Cerebellar cortex (tissue), 1 donor: ENCODE measurements at places on chromosomes 13 and 19.

DNA sequence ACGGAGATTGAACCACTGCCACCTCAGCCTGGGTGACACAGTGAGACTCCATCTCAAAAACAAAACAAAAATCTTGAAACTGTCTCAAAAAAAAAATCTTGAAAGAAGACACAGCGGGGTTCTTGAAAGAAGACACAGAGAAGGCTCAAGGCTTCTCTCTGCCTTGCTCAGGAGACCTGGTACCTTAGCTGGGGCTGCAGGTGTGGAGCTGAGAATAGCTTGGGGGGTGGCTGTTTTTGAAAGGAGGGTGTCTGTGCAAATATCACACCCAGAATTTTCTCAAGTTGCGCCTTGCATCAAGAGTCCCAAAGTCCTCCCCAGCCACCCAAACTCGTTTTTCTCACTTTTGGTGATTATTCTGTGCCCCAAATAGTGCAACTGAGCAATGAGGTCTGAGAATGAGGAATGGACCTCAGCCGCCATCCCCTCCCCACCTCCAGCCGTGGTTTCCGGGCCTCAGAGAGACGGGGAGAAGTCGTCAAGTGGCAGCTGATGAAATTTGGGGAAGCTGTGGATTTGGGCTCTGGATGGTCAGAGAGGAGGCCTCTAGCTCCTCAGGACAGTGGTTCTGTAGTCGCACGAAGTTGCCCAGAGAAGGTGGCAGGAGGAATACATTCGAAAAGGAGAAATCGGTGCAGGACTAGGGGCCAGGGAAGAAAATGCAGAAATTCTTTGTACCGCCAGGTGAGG is 8.8 kb downstream of the S1PR2 start:
- DNase-seq, result no peak

DNA sequence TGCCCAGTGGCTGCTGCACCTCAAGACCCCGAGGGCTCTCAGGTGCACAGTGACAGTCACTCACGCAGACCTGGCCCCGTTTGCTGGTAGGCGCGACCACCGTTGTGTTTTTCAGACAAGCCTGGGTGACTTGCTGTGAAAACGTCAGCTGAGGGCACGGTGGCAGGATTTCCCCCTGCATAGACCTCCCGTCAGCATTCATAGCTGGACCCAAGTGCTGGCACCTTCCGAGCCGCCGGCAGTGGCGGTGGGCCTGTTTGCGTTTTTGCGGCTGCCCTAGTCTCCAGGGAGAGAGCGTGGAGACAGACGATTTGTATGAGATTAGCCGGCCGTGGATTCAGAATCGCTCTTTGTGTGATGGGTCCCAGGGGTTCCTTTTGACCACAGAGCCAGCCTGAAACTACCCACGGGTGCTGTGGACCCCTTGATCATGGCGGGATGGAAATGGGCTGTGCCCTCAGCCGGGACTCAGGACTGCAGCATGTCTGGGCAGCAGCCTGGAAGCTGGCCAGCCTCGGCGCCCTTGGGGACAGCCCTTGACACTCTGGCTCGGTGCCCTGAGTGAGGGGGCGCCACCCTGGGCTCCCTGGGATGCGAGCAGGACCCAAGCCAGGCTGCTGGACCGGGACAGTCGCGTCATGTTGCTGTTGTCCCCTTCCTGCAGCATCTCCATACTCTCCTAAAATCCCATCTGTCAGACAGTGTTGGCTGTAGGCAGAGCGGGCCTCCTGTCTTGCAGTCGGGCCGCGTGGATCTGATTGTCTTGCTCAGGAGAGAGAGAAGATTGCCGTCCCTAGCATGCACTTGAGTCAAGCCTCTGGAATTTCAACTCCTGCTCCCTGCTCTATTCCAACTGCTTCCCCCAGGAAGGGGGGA is 8.6 kb downstream of the KDM4B start:
- DNase-seq, result peak; percentile 71

DNA sequence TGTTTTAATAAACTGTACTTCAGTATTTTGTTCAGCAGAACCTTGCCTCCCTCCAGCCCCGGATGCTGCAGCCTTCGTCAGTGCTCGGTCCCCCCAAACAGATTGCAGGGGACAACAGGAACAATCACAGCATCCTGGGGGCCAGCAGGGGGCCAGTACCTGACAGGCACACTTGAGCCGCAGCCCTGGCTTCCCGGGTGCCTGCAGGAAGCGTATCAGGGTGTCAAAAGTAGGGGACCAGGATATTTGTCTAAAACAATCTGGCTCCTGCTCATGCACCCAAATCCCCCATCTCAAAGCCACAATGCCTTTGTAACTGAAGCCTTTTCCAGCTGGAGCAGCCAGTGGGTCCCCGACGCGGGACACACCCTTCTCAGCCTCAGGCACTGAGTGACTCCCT is 167.5 kb upstream of the TSHZ3 start:
- DNase-seq, result no peak

GRCh38 chr19:5308451-5309437 is 31.9 kb downstream of the PTPRS start:
- peak; percentile 86 for DNase-seq

DNA sequence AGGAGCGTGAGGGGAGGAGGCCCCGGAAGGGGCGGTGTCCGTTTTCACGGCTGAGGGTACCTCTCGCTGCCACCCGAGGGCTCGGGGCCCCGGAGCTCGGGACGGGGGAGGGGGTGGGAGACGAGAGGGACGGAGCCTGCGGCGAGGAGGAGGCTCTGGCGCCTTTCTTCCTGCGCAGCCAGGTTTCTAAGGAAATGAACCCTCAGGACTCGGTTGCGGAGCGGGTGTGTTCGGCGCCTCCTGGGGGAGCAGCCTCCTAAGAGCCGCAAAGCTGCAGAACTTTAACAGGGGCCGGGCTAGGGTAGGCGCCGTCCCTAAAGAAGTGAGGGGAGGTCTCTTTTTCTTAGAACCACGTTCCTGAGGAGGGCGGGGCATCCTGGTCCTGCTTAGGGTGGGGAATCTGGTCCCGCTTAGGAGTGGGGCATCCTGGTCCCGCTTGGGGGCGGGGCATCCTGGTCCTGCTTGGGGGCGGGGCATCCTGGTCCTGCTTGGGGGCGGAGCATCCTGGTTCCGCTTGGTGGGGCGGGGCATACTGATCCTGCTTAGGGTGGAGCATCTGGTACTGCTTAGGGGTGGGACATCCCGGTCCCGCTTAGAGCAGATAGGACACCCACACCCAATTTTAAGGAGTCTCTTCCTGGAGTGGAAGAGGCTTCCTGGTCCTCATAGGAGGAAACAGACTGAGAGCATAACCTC is 6.2 kb downstream of the SYT5 start:
- DNase-seq, result peak; percentile 71

DNA sequence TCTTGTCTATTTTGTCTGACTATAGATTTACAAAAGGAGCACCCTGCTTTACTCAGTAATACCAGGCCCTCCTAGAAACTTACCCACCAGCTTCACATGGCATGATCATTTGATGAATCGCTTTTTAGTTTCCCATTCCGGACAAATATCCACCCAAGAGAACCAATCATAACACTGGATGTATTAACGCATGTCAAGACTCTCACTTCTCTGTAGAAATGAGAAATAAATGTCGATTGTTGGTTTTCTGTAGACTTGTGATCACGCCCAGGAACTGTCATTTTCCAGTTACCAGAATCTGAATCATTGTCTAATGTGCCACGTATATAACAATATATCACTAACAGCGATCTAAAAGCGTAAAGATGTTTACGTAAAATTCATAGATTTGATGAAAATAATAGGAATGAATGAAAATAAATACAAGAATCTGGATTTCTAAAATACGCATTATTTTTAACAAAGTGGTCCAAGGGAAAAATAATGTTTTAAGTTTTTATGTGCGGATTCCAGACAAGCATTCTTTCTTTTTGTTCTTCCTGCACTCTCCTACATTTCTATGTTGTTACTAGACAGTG is 14.0 kb downstream of the CDX2 start:
- no peak for DNase-seq

GRCh38 chr13:65746406-65746921 is 1483.7 kb downstream of the PCDH9 start:
- no peak for DNase-seq

GRCh38 chr19:45439569-45440258 is 16.0 kb upstream of the ERCC1 start:
- peak; percentile 78 for DNase-seq

DNA sequence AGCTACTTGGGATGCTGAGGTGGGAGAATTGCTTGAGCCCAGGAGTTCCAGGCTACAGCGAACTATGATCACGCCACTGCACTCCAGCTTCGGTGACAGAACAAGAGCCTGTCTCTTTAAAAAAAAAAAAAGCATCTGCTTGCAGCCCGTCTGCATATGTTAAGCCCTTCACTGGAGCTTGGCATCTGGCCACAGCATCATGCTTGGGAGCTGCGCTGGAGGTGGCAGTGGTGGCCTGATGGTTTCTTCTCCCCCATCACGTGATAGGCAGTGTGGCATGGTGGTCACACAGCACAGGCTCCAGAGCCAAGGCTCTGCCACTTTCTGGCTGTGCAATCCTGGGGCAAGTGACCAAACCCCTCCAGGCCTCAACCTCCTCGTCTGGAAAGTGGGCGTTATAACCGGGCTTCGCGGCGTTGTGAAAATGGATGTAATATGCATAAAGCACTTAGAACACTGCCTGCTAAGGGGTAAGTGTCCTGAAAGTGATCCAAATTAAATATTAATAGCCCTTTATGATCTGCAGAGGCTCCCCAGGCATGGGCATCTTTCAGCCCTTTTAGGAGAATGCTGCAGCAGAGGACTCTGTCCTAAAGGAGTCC is 24.4 kb downstream of the MARK4 start:
- peak; percentile 17 for DNase-seq

- no peak for DNase-seq
Observed at GRCh38 chr13:91085127-91085526, 262.4 kb upstream of the MIR17HG start.

DNA sequence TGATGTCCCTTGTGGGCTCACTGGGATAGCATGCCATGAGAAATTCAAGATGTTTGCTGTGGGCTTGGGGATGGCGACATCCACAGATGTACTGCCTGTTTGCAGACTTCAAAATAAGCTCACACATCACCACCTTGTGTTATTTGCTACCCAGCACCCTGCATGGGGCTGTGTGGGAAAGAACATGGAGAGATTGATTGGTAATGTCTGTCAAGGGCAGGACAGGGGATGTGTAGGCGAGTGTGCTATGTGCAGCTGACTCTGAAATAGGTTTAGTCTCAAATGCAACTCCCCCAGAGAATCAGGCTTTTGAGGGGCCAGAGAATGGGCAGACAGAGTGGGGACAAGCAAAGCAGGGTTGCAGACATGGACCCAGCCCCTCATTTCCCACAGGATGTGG is 24.7 kb downstream of the PNPLA6 start:
- DNase-seq, result no peak

- no peak for DNase-seq
Observed at GRCh38 chr19:30325676-30326392, 46.4 kb upstream of the ZNF536 start.

DNA sequence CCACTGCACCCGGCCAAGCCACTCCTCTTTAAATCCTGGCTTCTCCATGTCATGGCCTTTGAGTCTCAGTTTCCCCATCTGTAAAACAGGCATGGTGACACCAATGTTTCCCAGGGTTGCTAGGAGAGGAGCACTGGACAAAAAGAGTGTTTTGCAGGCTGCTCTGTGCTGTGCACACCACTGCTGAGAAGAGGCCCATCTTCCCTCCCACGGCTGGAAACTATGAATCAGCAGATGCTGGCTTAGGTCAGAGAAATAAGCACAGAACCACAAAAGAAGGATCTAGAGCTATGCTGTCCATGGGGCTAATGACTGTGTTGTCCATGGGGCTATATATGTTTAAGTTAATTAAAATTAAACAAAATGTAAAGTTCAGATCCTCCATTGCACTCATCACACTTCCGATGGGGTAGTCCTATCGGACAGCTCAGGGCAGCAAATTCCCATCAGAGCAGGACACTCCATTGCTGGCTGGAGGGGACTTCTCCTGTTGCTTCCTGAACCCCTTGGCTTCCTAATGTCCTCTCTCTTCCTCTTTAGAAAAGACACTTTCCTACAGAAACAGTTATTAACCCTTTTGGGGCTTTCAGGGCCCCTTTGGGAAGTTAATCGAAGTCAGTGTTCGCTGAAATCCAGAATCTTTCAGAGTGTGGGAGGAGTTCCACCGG is 37.1 kb downstream of the TSHZ3 start:
- no peak for DNase-seq

DNA sequence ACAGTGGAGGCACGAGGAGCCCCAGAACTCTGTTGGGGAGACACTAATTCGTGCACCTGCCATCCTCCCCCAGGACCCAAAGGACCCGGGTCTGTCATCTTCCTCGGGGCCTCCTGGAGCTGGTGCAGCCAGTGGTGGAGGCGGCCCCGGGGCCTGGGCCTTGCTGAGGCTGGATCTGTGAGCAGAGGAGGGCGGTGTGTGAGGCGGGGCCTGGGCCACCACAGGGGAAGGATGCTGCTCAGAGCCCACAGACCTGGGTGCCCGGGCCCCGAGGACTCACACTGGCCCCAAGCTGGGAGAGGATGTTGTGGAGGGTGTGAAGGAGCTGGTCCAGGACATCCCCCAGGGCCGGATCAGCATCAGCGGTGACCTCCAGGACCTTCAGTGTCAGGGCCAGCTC is 8.3 kb downstream of the IFNL3 start:
- no peak for DNase-seq

GRCh38 chr13:41613984-41614661 is 156.8 kb downstream of the RGCC start:
- no peak for DNase-seq

DNA sequence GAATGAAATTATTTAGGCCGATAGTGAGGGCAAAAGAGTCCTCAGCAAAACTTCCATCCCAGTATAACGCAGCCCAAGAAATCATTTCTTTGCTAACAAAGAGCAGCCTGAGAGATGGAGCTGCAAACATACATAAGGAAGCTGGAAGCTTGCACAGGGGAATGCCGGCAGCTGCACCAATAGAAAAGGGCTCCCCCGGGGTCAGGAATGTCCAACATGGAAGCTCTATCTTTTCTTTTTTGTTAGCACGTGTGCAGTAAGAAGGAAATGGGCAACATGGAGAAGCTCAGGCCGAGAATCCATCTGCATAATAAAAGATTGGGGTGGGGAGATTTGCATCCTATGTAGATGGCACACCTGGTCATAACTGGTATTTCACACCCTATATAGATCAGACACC is 1363.5 kb upstream of the PCDH20 start:
- DNase-seq, result no peak

DNA sequence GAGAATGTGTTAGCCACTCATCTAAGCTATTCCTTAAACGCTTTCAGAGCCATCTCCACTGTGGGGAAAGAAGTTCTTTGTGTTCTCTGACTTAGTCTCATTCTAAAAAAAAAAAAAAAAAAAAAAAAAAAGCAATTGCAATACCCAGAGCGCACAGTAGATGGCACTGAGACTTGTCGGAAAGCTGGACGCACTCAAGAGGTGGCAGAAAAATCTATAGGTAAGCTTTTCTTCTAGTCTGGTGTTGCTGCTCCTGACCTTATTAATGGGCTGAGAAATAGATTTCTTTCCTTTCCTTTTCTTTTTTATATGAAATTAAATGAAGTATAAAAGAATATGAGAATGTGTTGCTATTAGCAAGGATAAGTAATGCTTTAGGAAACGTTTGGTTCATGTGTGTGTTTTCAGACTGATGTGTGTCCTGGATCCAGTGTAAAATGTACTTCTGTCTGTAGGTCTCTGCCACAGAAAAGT is 4.7 kb upstream of the GJB2 start:
- DNase-seq, result peak; percentile 51

GRCh38 chr19:21680671-21681070 is 86.7 kb downstream of the ZNF100 start:
- DNase-seq, result no peak

- DNase-seq, result no peak
Observed at GRCh38 chr13:38947054-38947453, 43.6 kb downstream of the STOML3 start.

GRCh38 chr19:50198431-50199258 is 4.8 kb upstream of the MYH14 start:
- no peak for DNase-seq
